ENCODE measurements at places on chromosomes 7 and 10.

- DNase-seq: no peak
Observed at GRCh38 chr10:5468262-5469106, 30.9 kb downstream of the CALML5 start.

DNA sequence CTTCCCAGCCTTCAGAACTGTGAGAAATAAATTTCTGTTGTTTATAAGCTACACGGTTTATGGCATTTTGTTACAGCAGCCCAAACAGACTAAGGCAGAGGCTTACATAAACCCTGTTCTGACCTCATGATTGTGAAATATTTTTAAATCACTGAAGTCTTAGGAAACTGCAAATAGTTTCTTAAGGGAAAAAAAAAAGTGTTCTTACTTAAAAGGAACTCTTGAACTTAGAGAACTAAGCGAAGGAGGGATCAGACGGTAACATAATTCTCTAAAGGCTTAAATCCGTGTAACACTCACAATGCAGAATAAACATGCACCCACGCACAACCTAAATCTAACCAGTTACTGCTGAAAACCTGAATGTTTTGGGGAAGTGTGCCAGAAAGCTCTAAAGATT, 749.1 kb upstream of the LRRTM3 start:
- no peak for DNase-seq

DNA sequence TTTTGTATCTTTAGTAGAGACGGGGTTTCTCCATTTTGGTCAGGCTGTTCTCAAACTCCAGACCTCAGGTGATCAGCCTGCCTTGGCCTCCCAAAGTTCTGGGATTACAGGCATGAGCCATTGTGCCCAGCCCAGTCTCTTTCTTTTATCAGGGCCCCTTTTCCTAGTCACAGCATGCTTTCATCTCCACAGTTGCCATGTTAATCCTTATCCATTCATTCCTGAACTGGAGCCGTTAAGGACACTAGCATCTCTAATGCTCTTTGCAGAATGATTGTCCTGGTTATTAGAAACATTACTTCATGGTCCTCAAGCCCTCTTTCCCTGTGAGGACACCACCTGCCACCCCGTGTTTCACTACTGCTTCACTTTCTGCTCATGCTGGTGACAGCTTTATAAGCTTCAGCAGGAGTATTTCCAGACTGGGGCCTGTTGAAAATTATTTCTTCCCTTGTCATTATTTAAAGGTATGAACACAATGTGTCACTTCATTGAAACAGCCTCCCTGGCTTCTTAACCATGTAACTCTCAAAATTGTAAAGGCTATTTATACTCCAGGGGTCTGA, 313.9 kb downstream of the BMPER start:
- DNase-seq: no peak

DNA sequence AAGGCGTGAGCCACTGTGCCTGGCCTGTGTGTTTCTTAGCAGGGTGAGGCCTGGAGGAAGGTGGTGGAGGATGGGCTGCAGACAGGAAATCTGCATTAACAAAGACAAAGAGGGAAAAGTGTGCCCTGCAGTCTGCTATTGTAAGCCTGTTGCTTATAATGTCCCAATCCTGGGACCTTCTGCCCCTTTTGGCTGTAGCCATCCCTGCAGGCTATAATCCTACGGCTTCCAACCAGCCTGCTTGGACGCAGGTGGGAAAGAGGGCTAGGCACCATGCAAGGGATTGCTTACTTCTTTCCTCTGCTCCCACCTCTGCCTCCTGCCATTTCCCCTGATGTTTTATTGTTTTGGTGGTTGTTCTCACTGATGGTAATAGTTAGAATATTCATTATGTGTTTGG, 434.3 kb downstream of the PLXNA4 start:
- DNase-seq: no peak

DNA sequence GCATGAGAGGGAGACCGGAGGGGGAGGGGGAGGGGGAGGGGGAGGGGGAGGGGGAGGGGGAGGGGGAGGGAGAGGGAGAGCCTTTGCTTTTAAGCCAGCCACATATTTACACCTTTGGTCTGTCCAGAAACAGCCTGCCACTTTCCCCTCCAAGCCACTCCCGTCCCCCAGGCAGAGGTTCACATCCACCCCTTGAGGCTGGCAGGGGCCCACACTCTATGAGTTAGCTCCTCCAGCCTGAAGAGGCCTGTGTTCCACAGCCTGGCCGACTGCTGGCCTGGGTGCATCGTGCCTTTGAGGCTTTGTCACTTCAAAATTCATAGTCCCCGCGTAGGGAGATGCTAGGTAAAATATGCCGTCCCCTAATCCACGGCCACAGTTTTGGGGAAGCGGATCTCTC, 16.5 kb downstream of the ADAMTS14 start:
- no peak for DNase-seq

- DNase-seq: no peak
Observed at GRCh38 chr10:6164271-6165095, 38.2 kb upstream of the PFKFB3 start.

DNA sequence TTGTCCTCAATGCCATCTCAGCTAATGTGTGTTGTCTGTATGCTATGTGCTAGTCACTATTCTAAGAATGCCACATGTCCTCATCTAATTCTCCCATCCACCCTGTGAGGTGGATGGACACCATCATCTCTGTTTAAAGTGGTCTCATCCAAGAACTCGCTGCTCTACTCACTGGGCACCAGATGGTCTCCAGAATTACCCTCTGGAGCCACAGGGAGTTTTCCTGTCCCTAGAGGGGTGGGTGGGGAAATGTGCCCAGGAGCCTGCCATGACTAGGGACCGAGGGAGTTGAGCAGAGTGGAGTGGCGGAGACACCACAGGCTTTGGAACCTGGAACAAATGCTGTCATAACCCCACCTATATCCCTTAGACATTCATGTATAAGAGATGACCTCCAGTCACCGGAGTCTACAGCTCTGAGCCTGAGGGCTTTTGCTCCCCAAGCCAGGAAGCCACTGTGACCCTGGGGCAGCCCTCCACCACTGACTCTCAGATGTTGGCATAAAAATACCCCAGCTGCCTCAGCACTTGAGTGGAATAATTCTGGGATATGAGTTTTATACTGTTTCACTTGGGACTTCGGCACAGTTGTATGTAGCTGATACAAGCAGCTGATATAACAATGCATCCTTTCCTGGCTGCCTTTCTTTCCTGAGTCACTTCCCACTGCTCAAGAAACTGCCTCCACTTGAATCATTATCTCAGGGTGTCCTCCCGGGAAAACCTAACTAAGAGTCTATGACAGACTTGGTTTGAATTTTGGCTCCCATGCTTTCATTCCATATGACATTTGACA, 61.5 kb upstream of the RAPGEF5 start:
- no peak for DNase-seq

GRCh38 chr10:72612203-72612826, 13.6 kb downstream of the MICU1 start:
- no peak for DNase-seq

DNA sequence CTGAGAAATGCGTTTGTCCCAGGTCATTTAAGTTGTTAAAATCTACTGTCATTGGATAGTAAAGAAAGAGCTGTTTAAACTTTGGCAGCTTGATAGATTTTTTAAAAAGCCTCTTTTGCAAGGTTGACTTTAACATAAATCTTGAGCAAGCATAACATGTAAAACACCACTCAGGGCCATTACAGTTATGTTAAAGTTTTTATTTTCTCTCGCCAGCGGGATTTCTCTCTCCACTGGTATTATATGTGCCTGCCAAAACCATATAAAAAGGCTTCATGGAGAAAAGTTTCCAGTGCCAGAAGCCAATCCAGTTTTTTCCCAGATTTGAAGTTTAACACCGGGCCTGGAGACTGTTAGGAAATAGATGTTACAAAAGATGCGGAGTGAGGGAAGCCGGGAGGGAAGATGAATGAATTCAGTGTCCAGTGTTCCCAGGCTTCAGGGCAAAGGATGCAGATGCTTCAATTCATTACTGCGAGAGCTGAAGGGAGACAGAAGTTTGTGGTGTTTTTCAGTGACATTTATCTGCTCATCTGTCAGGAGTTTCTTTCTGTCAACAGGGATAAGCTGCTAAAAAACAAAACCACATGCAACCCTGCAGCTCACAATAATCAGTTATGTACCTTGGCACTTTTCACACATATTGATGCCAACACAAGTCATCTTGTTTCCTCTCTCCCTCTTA, 155.5 kb downstream of the SPAG6 start:
- no peak for DNase-seq

DNA sequence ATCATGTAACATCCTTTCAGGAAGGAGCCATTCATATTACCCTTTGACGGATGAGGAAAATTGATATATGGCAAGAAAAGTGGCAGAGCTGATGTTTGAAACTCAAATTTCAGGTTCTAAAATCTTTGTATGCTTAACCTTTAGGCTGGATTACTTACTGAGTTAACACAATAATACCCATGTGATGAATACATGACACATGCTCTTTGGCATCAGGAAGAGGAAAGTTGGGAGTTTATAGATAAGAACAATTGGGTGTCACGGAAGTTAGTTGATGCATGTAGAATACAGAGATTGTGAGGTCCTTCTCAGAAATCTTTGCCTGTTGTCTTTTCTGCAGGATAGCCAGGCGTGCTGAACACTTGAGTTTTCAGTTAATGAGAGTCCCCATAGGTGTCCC, 572.1 kb upstream of the POM121L12 start:
- no peak for DNase-seq

GRCh38 chr10:84302223-84302622, 26.2 kb upstream of the CCSER2 start:
- no peak for DNase-seq

GRCh38 chr10:77111611-77112550, 525.7 kb downstream of the KCNMA1 start:
- no peak for DNase-seq

- DNase-seq: no peak
Observed at GRCh38 chr7:22447762-22448161, 52.2 kb downstream of the STEAP1B start.

DNA sequence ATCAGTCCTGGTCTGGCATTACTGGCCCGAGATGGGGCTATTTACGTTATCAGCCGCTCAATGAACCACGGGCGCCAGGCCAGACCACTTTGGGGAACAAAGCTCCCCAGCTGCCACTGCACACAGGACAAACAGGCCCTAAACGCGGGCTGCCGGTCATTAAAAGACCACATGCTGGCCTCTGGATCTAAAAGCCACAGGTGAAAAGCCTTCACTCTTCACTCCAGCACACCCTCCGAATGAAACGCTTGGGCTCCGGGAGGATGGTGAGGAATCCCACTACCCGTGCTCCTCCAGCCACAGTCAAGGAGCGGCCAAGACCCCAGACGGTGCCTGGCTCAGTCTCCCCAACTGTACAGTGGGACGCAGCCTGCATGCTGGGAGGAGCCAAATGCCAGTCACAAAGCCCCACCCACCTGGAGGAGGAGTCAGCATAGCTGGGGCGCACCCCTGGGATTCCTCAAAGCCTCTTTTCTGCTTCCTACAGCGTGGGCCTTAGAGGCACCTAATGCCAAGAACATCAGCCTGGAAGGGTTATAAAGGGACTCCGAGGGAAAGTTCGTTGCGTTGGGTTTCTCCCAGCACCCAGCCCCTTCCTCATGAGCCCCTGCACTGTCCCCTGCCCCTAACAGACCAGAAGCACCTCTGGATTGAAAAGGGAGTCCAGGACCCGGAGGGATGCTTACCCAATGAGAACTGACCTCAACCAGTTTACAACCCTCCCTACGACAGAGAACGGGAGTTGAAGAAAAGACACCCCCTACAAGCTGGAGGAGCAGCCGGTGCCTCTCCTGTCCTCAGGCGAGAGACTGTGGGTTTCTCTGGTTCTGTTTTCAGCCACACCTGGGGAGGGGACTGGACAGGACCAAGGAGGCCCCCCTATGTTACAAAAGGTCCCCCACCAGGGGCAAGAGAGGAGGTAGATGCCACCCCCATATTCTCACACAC, 4.7 kb downstream of the PDGFA start:
- no peak for DNase-seq

DNA sequence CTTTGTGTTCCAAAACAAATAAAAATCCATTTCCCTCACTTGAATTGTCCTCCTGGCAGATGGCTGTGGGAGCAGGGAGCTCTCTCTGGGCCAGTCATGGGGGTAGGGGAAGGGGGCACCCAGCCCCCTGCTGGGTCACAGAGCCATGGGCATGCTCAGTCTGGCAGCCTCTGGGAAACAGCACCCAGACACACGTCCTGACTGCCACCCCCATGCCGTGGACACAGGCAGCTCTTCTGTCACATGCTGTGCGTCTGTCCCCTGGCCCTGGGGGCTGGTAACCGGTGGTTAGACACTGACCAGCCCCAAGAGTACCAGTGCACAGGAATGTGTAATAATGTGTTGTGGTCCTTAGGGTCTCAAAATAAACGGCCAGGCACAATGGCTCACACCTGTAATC, 47.0 kb downstream of the RASGEF1A start:
- no peak for DNase-seq

DNA sequence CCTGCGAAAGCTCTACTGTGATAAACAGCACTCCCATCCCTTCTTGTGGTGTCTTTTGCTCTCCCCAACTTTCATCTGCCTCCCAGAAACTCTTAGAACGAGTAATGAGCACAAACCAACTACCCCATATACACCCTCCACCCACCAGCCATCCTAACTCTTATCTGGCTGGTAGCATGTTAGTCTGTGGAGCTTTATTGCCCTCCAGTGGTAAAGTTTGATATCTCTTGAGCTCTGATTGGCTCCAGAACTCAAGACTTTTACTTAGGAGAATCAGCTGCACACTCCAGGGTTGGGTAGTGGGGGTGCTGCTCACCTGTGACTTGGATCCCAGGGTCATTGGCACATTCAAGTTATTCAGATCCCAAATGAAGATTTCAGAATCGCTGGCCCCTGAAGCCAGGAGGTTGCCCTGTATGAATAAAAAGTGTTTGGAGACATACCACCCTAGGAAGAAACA, 10.9 kb downstream of the SEC31B start:
- DNase-seq: peak; percentile 8

GRCh38 chr10:101014230-101014884, 14.7 kb downstream of the LZTS2 start:
- peak; percentile 70 for DNase-seq

- DNase-seq: no peak
Observed at GRCh38 chr10:86385806-86386205, 19.2 kb upstream of the GRID1 start.

GRCh38 chr10:72337039-72337629, 17.6 kb downstream of the DNAJB12 start:
- DNase-seq: peak; percentile 39

All from activated CD4-positive, CD25-positive, alpha-beta regulatory T cell (primary cell).